ENCODE measurements at places on chromosomes 5 and 9.

DNA sequence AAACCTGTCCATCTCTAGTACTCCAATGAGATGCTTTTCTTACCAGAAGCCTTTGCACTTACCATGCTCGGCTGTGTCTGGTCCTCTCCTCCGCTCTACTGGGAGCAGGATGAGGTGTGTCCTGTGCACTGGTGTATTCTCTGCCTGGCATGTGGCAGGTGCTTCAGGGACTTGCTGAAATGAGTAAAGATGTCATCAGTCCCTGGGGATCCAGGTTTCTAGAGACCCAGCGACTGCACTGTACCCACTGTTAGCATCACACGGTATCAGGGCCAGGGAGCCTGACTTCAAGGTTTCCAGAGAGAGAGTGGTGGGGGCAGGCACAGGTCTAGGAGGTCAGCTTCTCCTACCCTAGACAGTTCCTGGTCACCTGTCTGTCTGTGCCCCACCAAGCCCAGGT lies 10.5 kb downstream of the PTTG1 start:
- DNase-seq = no peak

DNA sequence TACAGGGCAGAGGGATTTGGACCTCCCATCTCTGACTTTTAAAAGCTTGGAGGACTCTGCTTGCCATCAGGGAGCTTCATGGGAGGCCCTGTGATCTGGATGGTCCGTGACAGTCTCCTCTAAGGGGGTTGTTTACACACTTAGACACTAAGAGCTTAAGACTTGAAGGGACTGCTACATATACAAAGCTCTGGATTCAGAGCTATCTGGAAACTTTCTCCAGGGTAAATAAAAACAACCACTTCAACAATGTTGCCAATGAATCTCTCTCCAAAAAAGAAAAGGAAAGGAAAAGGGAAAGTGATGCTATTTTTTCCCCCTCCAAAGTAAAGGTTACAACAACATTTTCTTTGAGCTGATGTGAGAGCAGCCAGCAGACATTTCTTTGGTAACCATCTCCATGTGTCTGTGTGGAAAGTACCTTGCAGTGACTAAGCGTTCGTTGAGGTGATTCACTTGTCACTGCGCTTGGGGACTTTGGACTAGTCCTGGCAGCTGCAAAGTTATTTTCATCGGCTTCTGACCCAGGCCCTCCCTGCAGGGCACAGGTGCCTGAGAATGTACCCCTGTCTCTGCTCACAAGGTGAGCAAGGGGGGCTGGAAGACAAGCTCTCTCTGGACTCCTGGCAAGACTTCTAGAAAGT lies 262.1 kb upstream of the KLF4 start:
- peak; percentile 63 for DNase-seq

- DNase-seq = no peak
Observed at GRCh38 chr5:73827106-73827450, 201.1 kb downstream of the ARHGEF28 start.

DNA sequence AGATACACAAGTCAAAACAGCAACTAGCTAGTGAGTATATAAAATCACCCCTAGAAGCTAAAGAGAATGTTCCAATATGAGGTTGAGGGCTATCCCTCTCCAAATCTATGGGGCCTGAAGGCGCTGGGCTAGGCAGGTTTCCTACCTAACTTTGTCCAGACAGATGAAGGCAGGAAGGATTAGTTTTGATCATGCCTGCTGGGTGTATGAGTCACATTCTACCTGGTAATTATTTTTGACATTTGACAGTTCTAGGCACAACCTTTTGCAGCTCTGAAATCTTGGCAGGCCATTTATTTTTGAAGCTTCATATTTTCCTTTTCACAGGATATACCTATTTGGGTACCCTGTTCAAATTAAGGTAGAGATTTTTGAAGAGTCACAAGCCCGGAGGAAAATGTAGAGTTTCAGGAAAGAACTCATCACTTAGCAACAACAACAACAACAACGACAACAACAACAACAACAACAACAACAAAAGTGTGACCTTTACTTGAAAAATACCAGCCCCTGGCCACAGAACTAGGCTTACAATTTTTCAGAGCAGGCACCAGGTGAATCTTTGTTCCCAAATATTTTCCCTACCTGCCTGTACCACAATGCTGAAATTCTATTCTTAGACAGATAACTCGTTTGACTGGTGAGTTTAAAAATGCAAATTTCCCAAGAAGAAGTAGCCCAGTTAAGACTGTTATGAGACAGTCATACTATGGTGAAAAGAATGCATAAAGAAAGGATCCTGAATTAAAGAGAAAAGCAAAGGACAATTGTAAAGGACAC lies 175.5 kb upstream of the TUT7 start:
- peak; percentile 76 for DNase-seq

DNA sequence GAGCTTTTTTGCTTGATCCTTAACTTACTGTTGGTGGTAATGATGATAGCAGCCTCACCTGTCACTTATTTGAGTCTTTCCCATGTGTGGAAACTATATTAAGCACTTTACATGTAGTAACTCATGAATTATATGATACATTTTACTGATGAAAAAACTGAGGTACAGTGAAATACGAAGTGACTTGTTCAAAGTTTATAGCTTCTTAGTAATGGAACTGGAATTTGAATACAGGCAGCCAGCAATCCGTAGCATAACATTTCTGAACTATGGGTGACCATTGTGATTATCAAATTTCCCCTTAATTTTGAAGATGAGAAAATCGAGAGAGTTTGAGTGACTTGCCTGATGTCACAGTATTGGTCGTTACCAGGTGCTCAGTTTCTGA lies 17.3 kb downstream of the SCAMP1 start:
- no peak for DNase-seq

GRCh38 chr9:93670208-93671019 lies 94.0 kb downstream of the PHF2 start:
- no peak for DNase-seq

- peak; percentile 86 for DNase-seq
Observed at GRCh38 chr5:42944989-42945388, 95.1 kb downstream of the ANXA2R start.

DNA sequence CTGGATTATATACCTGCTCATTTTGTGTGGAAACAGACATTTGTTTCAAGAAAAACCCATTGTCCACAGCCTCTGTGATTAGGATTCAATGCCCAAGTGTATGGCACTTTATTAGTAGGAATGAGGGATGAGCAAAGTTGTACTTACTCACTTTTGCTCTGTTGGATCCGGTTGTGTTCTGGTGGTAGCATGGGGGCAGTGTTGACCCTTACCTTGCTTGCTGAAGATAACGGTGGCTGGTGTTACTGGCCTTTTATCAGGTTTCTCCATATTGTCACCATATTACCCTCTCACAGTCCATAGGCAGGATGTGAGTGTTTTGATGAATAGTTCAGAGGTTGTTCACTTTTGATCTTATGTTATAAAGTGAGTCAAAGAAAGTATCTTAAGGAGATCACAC lies 42.7 kb upstream of the NUDT12 start:
- no peak for DNase-seq

GRCh38 chr5:143207563-143208364 lies 195.7 kb downstream of the NR3C1 start:
- no peak for DNase-seq

GRCh38 chr5:157273131-157273556 lies 7.2 kb downstream of the CYFIP2 start:
- no peak for DNase-seq

DNA sequence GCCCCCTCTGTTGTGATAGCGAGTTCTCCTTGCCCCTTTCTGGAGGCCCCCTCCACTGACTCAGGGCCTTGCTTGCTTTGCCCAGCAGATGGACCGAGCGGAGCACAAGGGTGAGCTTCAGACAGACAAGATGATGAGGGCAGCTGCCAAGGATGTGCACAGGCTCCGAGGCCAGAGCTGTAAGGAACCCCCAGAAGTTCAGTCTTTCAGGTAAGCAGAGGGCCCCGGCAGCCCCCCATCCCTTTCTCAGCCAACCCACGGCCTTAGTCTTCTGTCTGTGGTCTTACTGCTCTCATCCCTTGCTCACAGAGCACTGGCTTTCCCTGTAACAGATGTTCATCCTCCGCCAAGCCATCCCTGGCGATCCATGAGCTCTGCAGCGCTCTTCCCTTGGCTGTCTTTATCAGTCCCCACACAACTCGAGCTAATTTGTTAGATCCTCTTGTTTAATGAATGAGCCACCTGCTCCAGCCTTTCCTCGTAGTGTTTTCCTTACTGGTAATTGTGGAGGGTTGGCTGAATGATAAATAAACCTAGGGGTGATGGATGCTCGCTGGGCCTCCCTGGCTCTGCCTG lies 18.4 kb upstream of the RARS1 start:
- no peak for DNase-seq

GRCh38 chr5:168752012-168752411 lies 172.8 kb upstream of the PANK3 start:
- no peak for DNase-seq

- DNase-seq = peak; percentile 59
Observed at GRCh38 chr5:122091936-122092600, 14.0 kb upstream of the LOX start.

GRCh38 chr5:95142145-95142544 lies 142.7 kb downstream of the MCTP1 start:
- no peak for DNase-seq

- no peak for DNase-seq
Observed at GRCh38 chr5:94440015-94440414, 178.4 kb downstream of the KIAA0825 start.

DNA sequence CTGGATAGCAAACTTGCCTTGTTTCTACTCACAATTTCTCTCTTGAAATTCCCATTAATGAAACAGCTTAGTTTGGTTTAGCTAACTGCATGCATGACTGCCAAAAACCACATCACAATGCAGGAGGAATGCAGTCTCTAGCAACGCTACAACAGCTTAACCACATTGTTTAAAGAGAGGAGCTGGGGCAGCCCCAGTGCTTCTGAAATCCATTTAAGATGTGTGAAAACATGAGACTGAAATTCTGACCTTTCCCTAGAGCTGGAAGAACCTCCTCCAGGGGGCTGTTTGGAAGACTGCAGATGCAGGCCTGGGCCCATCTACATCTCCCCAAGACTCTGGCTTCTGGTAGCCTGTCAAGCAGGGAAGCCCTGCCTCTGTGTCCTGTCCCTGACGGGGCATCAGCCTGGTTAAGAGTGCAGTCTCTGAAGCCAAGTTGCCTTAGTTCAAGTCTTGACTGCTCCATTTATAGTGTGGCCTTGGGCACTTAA lies 157.1 kb downstream of the ZNF462 start:
- peak; percentile 55 for DNase-seq

DNA sequence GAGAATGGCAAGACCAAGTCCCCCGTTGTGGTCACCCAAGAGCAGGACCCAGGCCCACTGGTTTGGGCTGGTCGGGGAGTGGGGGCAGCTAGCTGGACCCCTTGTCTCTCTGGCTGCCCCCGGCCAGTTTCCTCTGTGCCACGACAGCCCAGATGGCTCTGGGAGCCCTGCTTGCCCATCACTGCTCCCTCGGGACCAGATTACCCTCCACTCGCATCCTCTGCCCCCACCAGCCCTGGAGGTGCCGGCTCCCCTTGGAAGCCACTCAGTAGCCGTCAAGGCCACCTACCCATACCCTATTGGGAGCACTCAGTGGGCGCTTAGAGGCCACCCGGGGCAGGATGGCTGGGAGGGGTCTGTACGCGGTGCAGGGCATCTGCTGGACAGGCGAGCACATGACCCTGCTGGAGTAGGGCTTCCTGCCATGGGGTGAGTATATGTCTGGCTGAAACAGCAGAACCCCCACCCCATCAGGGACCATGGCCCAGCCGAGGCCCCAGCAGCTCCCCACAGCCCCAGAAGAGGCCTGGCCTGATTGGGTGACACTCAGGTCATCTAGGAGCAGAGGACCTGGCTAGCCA lies 70.0 kb downstream of the ZNF354C start:
- no peak for DNase-seq

DNA sequence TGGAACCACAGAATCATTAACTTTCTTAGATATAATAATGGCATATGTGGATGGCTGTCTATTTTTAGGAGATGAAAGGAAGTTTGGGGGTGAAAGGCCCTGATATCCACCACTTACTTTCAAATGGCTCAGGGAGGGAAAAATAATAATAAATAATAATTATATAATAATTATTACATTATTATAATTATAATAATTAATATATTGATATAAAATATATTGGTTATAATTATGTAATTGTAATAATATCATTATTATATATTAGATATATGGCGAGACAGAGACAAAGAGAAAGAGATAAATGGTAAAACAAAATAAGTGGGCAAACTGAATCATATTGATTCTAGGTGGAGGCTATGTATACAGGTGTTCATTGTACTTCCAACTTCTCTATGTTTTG lies 136.6 kb downstream of the GAPVD1 start:
- no peak for DNase-seq

DNA sequence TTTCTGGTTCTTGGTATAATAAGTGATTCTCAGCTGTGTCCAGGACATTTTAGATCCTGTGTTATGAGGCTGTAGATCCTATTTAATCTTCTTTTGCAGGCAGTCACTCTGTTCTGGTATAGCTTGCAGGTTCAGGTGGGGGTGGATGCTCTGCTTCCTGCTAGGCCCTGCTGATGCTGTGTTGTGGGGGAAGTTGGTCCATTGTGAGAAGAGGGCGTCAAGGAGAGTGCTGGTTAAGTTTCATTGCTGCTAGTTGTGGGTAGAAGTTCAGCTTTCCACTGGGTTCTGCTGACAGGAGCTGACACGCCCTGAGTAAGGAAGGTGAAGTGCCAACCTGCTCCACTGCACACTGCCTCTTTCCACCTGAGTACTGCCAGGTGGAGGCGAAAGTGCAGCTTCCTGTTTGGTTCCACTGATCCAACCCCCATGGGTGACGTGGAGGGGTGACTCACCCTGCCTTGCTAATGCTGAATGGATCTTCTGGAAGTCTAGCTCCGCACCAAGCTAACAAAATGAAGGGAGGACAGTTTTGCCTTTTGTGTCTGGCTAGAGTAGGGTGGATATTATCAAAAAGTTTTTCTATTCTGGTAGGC lies 16.3 kb downstream of the NMRK1 start:
- peak; percentile 96 for DNase-seq

- no peak for DNase-seq
Observed at GRCh38 chr9:61673247-61673646, 483.4 kb downstream of the SPATA31A7 start.

GRCh38 chr5:68711293-68712200 lies 382.3 kb upstream of the SLC30A5 start:
- DNase-seq = no peak

GRCh38 chr9:129208207-129209032 lies 30.4 kb upstream of the IER5L start:
- DNase-seq = peak; percentile 25

GRCh38 chr5:110150199-110150598 lies 460.5 kb downstream of the MAN2A1 start:
- peak; percentile 9 for DNase-seq

DNA sequence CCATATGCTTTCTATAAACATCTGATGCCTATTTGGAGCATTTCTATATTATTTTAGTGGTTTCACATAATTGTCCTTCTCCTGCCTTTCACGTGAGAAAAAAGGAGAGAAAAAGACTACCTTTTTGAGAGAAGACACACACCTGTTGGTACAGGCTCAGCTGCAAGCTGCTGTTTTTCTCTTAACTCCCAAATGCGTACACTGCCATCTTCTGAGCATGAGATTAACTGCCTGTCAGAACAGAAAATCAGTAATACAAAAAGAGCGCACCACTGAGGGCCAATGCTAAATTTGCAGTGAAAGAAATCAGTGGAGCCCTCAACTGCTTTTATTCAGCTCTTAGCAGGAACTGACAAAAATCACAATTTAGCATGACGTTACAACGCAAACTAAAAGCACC lies 54.9 kb downstream of the WDR41 start:
- no peak for DNase-seq

- no peak for DNase-seq
Observed at GRCh38 chr9:122445155-122445749, 32.5 kb downstream of the OR1J1 start.

Measured in bronchial epithelial cell (primary cell).